ENCODE measurements at places on chromosomes 7 and 10.

DNA sequence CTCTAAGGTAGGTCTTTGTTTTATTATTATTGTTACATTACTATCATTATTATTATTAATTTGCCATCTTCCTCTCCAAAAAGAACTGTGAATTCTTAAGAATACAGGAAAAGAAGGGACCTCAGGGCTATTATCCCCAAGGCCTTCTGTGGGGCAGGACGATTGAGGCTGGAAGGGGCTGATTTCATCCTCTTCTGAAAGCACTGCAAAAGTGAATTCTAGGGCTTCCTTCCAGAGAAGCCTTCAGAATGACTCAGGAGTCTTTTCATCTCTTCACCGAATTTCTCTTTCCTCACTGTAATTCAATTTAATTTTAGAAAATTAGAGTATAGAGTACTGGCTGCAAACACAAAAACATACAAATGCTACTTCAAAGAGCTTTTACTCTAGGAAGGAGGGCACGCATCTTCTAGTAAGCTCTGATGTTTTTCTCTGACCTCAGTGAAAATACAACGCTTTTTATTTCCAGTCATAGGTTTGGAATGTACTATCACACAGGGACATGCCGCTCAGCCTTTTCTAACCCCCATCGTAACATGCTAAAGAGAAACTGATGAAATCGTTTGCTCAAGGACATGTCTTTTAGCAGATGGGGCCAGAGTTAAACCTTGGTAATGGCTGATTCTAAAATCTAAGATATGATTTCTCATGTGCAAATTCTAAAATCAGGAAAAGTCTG lies 280.2 kb upstream of the PITRM1 start:
- DNase-seq: no peak

GRCh38 chr7:115477193-115477651 lies 553.3 kb downstream of the TFEC start:
- no peak for DNase-seq

GRCh38 chr10:82266438-82266837 lies 391.4 kb downstream of the NRG3 start:
- no peak for DNase-seq

DNA sequence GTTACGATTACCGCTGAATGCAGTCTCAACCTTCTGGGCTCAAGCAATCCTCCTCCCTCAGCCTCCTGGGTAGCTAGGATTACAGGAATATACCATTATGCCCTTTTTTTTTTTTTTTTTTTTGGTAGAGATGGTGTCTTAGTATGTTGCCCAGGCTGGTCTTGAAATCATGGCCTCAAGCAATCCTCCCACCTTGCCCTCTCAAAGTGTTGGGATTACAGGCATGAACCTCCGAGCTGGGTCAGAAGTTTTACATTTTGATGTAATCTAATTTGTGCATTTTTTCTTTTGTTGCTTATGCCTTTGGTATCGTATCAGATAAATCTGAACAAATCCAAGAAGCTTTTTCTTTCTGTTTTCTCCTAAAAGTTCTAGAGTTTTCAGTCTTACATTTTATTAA lies 87.4 kb downstream of the EPC1 start:
- no peak for DNase-seq

- DNase-seq: no peak
These were observed 17.5 kb downstream of the ZNF862 start for GRCh38 chr7:149855361-149856305.

- DNase-seq: peak; percentile 98
These were observed 18.4 kb upstream of the GPR146 start for GRCh38 chr7:1025743-1026581.

GRCh38 chr10:48690791-48691660 lies 6.4 kb downstream of the WDFY4 start:
- DNase-seq: no peak

DNA sequence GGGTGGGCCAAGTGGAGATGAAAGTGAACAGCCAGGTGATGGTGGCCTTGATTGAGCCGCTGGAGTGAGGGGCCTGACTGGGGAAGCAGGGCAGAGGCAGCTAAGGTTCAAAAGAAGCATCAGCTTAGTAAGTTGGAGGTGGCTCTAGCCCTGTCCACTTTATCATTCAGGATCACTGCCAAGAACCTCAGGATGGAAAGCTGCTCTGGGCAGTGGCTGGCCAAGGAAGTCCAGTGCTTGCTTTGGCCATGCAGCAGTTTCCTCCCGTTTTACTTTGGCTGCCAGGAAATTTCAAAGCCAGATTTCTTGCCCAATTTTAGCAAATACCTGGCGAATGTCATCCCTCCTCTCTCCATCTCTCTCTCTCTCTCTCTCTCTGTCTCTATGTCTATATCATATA lies 384.9 kb downstream of the PLXNA4 start:
- DNase-seq: no peak

- DNase-seq: no peak
These were observed 851 bp downstream of the HYAL4 start for GRCh38 chr7:123845823-123846216.

All from SHP77 treated with DMSO at 0.1 percent for 48 hours (cell line).